Effector memory CD4-positive, alpha-beta T cell (primary cell): ENCODE measurements at places on chromosomes 5 and 9.

- DNase-seq, result no peak
These were observed 681.9 kb upstream of the C9orf72 start for GRCh38 chr9:28255174-28255573.

DNA sequence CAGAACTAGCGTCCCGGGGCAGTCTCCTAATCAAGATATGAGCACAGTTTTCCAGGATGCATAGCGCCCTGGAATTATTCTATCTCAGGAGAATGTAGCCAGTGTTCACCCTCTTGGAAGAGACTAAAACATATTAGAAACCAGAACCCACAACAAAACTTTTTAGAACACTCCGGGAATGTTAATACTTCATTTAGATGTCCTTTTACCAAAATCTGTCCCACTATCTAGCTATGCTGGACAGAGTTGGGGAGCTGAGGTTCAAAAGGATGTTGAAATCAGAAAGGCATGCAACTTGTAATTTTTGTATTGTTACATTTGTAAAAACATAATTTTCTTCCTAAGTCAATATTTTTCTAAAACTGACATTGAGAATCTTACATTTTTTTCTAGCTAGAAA lies 386.5 kb upstream of the RFX3 start:
- DNase-seq, result no peak

- no peak for DNase-seq
These were observed 3.9 kb downstream of the SEPTIN8 start for GRCh38 chr5:132773114-132773513.

DNA sequence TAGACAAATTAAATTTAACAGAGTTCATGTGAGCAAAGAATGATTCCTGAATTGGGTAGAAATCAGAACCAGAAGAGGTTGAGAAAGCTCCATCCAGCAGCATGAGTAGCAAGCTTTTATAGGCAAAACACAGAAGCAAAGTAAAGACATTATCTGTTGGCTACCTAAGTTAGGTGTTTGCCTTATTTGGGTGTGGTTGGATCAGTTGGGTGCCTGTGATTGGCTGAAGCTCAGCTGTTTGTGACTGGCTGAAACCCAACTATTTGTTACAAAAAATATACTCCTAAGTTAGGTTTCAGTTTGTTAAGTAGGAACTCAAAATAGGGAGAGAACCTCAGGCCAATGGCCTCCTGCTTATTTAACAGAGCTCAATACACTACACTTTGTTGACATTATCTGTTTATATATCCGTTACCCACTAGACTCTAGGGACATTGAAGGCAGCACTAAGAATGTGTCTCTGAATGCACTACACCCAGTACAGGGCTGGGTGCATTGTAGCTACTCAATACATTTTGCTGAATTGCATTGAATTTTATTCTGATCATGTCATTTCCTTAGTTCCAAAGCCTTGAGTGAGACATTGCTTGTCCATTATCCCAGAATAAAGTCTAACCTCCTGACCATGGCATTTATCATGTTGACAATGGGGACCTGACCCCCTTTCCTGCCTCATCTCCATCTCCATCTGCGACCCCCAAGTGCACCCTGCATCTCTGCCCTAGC lies 98.7 kb downstream of the CCDC192 start:
- no peak for DNase-seq

GRCh38 chr5:111387361-111387760 lies 125.0 kb downstream of the STARD4 start:
- DNase-seq, result no peak

DNA sequence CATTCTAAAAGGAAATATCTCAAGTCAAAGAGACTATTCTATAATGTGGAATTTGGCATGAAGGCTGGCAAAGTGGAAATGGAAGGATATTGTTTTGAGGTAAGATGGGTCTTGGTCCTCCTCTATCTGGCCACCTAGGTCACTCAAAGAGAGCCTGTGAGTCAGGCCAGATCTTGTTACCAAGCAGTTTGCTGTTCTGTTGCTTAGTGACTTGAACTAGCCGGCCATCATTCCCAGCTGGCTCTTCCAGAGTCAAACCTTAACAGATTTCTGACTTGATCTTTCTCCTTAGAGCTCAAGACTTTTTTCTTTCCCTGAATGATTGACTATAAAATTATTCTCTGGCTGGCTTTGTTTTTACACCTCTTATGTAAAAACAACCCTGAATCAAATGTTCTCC lies 136.1 kb downstream of the PDE4D start:
- DNase-seq, result no peak

DNA sequence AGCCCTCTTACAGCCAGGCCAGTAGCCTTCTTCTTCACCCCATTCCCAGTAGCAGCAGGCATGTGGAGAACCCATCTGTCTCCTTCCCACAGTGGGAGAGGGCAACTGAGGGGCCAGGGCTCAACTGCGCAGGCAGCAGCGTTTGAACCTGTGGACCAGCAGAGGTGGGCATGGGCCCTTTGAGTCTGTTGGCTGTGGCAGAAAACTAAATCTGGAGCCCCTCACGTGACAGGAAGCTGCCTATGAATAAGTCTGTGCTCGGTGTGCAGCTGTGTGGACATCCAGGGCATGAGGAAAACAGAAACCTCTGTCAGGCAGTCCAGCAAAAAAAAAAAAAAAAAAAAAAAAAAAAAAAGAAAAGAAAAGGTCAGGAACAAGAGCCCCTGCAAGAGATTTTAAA lies 189.2 kb upstream of the NR3C1 start:
- no peak for DNase-seq

DNA sequence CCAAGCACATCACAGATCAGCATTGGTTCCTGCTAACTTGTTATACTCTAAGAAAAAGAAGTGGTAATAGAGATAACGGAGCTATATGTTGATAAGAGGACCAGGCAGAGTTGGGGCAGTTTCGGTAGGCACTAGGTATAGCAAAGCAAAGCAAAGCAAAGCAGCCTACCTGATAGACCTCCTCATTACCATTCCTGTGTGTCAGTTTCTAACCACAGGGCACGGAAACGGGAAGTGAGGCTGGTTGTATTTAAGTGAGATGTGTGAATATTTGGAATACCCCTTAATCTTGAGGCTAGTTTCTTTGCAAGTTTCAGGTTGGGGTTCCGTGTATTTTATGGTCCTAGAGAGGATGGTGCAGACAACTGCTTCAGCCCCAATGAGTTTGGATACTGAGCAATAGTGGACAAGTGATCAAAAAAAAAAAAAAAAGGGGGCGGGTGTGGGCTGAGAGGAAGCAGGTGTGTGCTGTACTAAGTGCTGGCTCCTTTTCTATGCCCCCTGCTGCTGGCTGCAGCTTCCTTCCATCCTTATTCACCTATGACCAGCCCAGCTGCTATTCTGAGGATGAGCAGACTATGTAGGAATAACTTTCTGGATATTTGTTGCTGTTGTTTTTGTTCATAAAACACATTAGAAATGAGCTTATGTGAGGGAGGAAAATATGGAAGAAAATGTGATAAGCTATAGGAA lies 183.3 kb downstream of the SH3GL2 start:
- DNase-seq, result no peak

- no peak for DNase-seq
These were observed 58.0 kb upstream of the RNF130 start for GRCh38 chr5:180129291-180130190.

- DNase-seq, result no peak
These were observed 179.5 kb downstream of the MAPKAP1 start for GRCh38 chr9:125527471-125528002.

GRCh38 chr9:113444736-113445135 lies 18.8 kb upstream of the RGS3 start:
- DNase-seq, result no peak

- no peak for DNase-seq
These were observed 379.5 kb downstream of the CDH18 start for GRCh38 chr5:19608444-19609002.

GRCh38 chr5:158013939-158014338 lies 155.0 kb upstream of the CLINT1 start:
- DNase-seq, result no peak

GRCh38 chr5:96297290-96297689 lies 135.8 kb downstream of the PCSK1 start:
- DNase-seq, result no peak

DNA sequence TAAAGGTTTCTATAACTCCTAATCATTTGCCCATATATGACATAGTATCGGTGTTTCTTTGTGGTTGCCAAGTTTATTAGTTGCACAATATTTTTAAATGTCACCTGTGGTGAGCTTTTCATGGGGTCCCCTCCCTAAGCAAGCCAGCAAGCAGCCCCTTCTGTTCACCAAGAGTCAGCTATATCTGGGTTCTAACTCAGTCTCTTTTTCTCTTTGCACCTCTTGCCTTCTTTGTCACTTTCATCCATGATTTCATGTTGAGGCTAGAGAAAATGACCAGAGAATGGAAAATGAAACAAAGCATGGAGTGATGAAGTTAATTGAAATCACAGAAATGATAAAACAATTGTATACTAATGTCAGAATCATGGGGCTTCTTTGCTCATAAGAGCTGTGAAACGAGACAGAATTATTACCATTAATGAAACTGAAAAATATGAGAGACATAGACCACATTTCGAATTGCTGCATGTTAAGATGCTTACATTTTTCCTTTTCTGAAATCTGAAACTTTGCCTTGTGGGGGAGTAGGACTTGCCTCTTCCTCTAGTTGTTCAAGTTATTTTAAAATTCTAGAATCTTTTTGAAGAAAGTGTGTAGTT lies 75.7 kb downstream of the CAMK4 start:
- no peak for DNase-seq

- DNase-seq, result no peak
These were observed 110.5 kb downstream of the MEGF10 start for GRCh38 chr5:127400946-127401670.

- no peak for DNase-seq
These were observed 576.1 kb downstream of the TLE4 start for GRCh38 chr9:80147866-80148265.

GRCh38 chr5:153491856-153492255 lies 1.4 kb downstream of the GRIA1 start:
- DNase-seq, result no peak

DNA sequence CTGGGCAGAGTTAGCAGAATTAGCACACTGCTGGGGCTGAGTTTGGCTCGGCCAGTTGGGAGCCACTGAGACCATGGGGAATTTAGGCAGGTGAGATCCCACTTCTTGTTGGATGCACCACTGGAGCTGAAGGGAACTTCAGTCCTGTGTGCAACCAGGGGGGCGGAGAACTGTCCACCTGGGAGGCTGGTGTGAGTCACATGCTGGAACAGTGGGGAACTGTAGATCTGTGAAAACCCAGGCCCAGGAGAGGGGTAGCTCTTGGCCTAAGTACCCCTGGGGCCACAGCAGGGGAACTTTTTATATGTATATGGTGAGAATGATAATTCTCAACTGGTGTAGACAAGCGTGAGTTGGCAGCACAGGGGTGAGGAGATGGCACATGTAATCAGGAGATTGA lies 237.5 kb upstream of the KIF2A start:
- no peak for DNase-seq

GRCh38 chr5:131171276-131171810 lies 599 bp downstream of the LYRM7 start:
- no peak for DNase-seq

- DNase-seq, result no peak
These were observed 111.3 kb upstream of the ALDH1B1 start for GRCh38 chr9:38281196-38281595.

DNA sequence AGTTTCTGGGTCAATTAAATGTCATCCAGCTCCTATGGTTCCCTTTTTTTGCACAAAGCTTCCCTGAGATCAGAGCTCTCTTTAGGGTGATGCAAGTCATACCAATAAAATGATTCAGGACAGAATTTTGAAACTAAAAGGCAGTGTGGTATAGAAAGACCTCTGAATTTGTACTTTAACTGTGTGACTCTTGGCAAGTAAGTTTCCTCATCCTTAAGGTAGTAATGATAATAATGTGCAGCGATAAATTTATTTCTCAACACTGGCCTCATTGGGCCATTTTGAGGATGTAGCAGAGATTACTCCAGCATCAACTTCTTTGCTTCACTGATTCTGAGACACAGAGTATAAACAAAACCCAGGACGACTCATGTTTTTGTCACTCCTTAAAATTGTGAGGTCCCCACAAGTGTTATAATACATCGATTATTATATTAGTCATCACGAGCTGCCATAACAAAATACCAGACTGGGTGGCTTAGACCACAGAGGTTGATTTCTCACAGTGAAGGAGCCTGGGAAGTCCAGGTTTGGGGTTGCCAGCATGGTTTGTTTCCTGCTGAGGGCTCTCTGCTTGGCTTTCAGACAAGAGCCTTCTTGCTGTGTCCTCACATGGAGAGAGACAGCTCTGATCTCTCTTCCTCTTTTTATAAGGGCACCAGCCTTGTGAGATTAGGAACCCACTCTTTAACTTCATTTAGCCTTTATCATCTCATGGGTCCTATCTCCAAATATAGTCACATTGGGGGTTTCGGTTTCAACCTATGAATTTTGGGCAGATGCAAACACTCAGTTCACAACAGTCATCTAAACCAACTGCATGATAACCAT lies 293.0 kb downstream of the ZNF608 start:
- no peak for DNase-seq

- DNase-seq, result peak; percentile 1
These were observed at the start of gene LRRC70 for GRCh38 chr5:62578540-62578939. Gene LRRC70, plus strand, starts transcription at chr5:62578819. Its CDS starts 620 bp downstream, at chr5:62579439.

- no peak for DNase-seq
These were observed at the start of gene OLFM1 for GRCh38 chr9:135087489-135087792. Gene OLFM1, plus strand, starts transcription at chr9:135087668. Its CDS starts 322 bp downstream, at chr9:135087990.

DNA sequence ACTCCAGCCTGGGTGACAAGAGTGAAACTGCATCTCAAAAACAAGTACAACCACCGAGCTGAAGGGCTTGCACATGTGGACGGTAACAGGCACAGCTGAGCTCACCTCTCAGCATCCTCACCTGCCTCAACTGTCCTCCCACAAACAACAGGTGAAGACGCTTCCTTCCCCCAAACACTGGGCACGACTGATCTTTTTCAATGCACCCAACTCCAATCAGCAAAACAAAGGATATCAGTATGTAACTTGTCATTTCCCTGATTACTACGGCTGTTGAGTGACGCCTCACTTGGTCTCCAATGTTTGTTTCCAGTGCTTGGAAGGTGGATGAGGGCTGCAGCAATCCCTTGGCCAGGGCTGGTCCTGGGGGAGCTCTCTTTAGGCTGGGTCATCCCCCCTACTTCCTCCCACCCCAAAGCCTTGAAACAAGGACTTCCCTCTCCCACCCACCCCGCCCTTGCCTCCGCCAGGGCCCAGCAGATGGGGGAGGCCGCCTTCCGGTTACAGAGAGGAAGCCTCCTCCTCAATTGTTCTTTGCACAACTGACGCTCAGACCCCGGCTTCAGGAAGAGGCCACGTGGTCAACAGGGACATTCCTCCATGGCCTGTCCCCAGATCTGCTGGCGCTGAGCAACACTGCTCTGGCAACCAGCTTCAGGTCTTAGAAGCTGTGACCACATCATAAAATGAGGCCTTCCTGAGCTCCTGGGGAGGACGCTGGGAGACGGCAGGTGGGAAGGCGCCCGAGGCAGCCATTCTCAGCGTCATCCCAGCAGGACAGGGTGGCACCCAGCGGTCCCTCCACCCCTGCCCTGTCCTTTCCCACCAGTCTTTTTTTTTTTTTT lies 5.9 kb downstream of the FAM78A start:
- DNase-seq, result peak; percentile 43

- no peak for DNase-seq
These were observed 11.3 kb downstream of the FOXD1 start for GRCh38 chr5:73437101-73437776.

DNA sequence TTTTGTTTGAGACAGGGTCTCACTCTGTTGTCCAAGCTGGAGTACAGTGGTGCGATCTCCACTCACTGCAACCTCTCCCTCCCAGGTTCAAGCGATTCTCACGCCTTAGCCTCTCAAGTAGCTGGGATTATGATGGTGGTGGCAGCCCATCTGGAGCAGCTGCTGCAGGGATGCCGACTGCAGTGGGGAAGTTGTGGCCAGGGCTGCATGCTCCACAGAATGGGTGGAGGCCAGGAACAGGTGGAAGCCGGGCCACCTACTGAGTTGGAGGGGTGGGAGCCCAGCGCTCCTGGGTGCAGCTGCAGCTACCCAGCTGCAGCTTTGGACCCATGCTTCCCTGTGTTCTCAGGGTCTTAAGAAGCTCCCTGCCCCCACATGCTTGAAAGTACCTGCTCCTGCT lies 99.7 kb downstream of the SCAI start:
- DNase-seq, result no peak
